ENCODE measurements at places on chromosomes 4 and X.

DNA sequence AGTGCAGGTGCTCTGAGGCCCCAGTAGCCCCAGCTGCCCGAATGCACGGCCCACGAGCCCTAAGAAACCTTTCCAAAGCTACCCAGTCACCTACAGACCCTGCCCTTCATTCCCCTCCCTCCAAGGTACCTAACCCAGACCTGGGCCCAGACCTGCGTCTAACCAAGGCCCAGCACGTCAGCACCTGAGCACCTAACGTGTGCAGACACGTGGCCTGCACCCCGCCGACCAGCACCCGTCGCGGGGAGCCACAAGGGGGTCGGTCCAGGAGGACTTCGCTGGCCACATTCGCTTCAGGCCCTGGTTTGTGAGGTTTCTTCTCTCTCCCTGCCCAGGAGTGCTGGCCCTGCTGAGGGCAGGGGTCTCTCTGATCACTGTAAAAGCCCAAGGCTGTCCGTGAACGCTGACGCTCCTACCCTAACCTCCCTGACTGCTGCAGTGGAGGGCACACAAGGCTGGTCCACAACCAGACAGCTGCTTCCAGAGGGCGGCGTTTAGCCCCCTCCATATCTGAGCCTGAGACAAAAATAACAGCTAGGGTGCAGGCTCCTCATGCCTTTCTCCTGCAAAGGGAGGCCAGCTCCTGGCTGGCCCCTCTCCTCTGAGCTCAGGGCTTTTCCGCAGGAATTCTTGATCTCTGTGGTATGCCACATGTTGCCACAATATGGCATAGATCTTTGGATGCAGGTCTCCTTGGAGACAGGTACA is 31.8 kb downstream of the WDR1 start:
- no peak for DNase-seq

DNA sequence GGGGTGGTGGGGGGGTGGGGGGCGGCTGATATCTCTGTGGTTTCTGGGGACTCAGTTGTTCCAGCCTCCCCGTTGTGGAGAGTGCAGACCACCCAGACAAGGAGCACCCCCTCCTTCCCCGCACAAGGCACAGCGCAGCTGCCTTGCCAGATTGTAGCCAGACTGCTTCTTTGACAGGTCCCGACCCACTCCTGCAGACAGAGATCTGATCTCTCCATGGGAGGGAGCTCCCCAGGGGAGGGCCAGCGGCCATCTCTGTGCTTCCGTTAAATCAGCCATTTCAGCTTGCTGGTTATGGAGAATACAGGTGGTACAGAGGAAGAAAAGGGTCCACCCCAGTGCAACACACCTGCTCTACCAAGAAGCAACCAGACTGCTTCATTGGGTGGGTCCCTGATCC is 80.8 kb downstream of the FGF16 start:
- DNase-seq = no peak

- no peak for DNase-seq
These were observed 52.2 kb downstream of the USP53 start for GRCh38 chr4:119264743-119265142.

GRCh38 chr4:39323821-39324220 is 42.3 kb downstream of the RFC1 start:
- DNase-seq = no peak

DNA sequence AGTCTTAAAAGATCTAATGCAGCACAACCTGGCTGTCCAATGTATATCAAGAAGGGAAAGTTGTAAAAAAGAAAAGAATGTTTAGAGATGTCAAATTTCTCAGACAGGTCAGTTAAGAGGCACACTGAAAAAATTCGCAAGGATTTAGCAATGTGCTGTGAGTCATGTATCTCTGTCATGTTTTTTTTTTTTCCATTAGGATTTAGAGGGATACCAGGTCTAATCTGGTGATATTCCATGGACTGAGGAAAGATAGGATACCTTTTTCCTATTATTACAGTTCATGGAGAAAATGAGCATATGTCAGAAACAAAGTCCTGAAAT is 815.4 kb upstream of the PCDH10 start:
- DNase-seq = no peak

GRCh38 chrX:34866646-34867045 is 76.0 kb upstream of the FAM47B start:
- no peak for DNase-seq

DNA sequence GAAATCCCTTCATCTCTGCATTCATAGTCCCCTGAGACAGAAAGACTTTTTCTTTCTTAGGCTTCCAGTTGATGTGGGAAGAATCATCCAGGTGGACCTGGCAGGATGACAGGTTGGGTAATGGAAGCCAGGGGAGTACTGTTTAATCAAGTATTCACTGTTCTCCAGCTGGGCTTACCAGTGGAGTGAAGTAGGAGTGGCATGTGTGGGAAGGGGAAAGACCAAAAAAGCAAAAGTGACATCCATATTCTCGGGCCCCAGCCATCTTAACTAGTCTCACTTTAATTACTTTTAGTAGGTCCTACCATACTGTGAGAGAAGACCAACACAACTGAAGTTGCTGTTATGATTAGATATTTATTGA is 18.5 kb downstream of the VSIG4 start:
- no peak for DNase-seq

- DNase-seq = no peak
These were observed 33.6 kb upstream of the TBL1X start for GRCh38 chrX:9431281-9431680.

- peak; percentile 35 for DNase-seq
These were observed 654.5 kb downstream of the TLL1 start for GRCh38 chr4:166527500-166527899.

- DNase-seq = no peak
These were observed 2197.0 kb downstream of the ARAP2 start for GRCh38 chr4:34047363-34047762.

DNA sequence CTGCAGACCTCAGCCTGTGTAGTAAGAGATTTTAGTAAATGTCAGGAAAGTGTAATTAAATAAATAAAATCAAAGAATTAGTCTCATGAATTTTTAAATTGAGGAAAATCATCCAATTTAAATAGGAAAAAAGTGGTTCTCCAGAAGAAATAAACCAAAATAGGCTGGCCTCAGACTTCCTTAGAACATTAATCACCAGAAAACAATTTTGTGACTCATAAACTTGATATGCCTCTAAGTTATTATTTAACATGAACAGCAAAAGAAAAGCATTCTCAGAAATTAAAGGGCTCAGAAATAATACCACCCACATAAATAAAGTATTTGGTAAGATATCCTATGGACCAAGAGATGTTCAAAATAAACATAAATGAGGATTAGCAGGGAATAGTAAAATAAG is 14.3 kb downstream of the FAM47B start:
- no peak for DNase-seq

DNA sequence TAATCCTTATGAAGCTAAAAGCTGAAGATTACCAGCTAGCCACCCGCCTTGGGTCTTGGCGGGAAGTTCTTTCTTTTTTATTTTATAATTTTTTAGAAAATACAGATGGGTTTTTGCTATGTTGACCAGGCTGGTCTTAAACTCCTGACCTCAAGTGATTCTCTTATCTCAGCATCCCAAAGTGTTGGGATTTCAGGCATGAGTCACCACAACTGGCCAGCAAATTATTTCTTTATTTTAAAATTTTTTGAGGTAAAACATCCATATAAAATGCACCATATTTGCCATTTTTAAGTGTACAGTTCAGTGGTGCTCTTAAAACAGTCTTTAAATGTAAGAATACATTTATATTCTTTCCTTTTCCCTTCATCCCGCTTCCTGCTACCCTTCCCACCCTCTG is 40.6 kb upstream of the ANTXR2 start:
- no peak for DNase-seq

DNA sequence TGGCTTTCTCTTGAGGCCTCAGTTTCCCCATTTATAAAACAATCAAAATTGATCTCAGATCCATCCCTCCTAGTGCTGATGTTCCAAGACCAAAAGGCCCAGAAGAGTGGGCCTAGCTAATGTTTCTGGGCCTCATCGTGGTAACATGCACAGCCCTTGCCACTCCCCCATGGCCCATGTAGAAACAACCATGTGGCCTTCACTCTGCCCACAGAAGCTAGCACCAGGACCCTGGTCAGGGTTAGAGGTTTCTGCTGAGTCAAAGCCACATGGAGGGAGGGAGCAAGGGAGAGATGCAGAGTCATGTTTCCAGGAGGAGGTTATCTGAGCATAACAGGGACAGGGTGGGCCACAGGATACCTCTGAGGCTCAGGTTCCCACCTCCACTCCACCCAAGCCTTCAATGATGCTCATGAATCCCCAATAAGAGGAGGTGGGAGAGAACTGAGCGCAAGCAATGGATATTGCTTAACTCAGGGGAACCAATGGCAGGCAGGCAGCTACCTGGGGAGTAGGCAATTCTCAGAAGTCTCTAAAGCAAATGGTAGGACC is 16.9 kb downstream of the OTUD5 start:
- DNase-seq = no peak

- peak; percentile 71 for DNase-seq
These were observed 41.4 kb upstream of the PPP2R3B start for GRCh38 chrX:427812-428725.

- no peak for DNase-seq
These were observed 107.6 kb upstream of the FAM9B start for GRCh38 chrX:9141496-9141895.

DNA sequence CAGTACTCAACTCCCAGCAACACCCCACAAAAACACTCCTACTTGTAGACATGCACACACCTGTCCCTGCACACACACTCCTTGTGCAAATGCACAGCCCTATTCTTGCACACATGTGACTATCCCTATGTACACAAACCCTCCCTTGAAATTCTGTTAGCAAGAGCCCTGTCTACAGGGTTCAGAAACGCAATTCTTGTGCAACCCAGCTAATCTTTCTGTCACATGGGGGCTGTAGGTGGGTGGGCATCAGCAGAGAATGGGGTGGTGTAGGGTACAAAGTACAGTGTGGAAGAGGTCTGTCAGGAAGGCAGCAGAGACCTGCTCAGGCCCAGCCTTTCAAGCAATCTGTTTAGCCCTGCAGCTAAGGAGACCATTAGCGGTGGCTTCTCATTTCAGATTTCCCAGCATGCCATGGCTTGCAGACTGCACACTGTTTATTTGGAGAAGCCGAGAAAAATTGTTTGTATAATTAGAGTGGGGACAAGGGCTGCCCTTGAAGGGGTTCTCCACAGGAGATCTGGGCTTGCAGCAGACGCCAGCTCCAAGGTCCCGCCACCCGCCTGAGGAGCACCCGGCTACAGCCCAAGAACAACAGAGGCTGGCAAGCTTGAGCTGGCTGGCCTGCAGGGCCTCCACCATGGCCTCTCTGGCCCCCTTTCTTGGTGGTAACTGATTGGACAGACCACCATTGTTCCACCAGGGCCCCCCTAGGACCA is 144.0 kb upstream of the PJA1 start:
- peak; percentile 7 for DNase-seq

DNA sequence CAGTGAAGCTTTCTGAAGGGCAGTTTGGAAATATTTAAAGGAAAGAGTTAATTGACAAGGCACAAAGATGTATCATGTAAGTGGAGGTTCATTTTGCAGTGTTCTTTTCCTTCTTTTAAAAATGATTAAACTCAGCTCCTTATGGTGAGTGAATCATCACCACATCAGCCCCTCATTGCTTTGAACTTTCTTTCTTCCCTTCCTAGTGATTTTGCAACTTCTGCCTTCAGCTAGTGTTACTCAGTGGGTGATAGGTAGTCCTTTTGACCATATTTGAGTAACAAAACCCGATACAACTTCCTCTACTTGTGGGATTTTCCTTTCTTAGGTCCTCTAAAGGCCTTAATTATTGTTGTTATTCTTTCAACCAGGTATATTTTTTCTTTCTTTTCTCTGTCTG is 8.2 kb downstream of the ZCCHC4 start:
- no peak for DNase-seq

DNA sequence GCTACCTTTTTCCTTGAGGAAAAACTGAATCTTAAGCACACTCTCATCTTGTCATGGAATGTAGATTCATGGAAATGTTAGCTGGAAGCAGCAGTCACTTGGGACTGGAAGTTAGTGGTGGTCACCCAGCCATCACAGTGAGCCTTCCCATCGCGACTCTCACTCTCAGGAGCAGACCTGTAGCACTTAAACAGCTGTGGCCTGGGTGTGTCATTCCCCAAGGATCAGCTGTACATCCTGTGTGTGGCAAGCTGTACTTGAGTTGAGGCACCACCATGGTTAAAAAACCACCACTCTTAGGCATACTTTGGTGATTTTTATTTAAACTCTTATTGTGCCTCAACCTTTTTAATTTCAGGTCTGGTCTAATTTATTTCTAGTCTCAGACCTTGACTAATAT is 46.7 kb downstream of the JADE1 start:
- no peak for DNase-seq

- no peak for DNase-seq
These were observed 13.8 kb downstream of the CCDC22 start for GRCh38 chrX:49249071-49249470.

DNA sequence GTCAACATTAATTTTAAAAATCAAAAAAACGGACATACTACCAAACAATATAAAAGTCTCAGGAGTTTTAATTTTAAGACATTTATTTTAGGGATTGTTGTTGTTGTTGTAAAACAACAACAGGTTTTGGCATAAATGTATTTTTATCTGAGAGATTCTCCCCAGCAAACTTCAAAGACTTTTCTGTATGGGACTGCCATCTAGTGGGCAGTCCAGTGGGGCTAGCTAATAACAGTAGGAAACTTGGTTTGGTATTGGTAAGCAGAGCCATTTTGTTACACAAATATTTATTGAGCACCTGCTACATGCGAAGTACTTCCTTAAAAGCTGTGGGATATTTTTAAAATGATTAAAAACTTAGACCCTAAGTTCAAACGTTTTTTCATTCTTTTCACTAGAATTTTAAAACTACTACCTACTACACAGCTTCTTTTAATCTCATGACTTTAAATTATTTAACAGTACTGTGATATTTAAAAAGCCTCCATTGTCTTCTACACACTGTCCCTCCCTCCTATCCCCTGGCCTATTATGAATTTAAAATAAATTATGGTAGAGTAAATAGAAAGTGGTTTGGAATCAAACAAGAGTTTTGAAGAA is 1028.4 kb upstream of the INTU start:
- DNase-seq = no peak

DNA sequence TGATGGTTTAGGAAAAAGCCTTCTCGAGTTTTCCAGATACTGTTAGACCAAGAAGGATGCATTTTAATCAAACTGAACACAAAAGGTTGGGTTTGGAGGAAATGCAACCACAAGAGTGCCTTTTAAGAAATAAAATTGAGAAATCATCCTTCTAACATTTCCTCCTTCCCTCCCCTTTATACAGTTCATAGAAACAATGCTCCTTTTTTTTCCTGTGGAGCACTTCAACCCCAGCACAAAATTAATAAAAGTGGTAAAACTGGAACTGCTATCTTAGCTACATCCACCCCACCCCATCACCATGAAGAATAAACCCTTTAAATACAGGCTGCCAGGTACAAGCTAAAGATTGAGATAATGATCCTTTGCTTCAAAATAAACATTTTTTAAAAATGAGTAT is 211.1 kb downstream of the RELL1 start:
- DNase-seq = no peak

DNA sequence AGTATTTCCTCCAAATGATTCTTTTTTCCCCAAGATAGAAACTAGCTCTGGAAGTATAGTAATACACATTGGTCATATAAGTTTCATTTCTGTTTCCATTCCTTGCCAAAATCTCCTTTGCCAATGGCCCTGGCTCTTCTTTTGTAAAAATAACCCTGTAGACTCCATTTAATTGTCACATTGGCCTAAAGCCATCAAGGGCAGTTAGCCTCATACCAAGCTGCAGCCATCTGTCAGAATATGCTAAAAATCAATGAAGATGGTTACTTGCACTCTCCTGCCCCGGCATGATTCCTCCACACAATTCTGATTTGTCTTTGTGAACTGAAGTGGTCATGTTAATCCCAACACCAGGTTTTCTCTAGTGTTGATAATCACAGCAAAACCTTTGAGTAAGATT is 380.5 kb downstream of the SH2D1A start:
- DNase-seq = no peak

- DNase-seq = no peak
These were observed 1051.4 kb upstream of the PRKX start for GRCh38 chrX:4764888-4765287.

Data from H9 (cell line).